Activated naive CD8-positive, alpha-beta T cell treated with anti-CD3 and anti-CD28 coated beads, Interleukin-2, amount 10 ng/mL, durations not matched to agents 7 days and 5 days (primary cell): ENCODE measurements at places on chromosomes 1 and 21. TPM values are rescaled to one million over a fixed set of nuclear protein-coding genes. Genes with fewer than 3 reads are reported as not detected.
A peak's percentile ranks its signal among the peaks of the same experiment; 100 is the strongest.

- no peak for DNase-seq
These were observed 30.0 kb downstream of the SOX13 start for GRCh38 chr1:204102739-204103430.

GRCh38 chr1:170578359-170578758 lies 46.4 kb downstream of the GORAB start:
- no peak for DNase-seq

The AKR7A2 gene
- total RNA-seq: 48.5 TPM

The NCAM2 gene
- not detected for total RNA-seq

The UTS2 gene
- total RNA-seq: 2.0 TPM

GRCh38 chr1:2345297-2346075 lies 45.9 kb downstream of the MORN1 start:
- DNase-seq: no peak

GRCh38 chr1:19676438-19676922 lies 11.8 kb downstream of the HTR6 start:
- DNase-seq: no peak

GRCh38 chr1:27974417-27974781 lies 14.6 kb downstream of the XKR8 start:
- DNase-seq: no peak

- DNase-seq: peak; percentile 54
These were observed 511 bp downstream of the DNTTIP2 start for GRCh38 chr1:93878501-93878888.

The KDF1 gene
- total RNA-seq: 1.8 TPM

DNA sequence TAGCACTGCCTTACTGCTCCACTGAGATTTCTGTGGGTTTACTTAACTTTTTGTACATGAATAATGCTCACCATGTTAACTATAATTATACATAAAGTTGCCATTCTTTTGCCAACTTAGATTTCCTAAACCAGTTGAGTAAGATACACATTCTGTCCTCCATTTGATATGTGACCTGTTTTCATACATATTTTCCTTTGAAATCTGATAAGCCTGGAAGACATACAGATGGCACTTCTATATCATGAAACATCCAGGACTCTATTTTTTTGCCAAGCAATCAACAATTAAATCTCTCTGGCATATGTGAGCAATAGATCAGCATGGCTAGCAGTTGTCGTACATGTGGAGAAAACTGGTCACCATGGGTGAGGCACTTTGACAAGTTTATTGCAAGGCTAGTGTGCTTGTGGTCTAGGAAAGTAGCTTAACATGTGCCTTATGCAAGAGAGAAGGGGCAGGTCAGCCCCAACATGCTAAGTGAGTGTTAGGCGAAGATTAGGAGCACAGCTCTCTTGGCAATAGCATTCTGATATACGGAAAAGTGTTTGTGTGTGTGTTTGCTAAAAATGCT lies 14.2 kb downstream of the PRRX1 start:
- no peak for DNase-seq

The CCDC24 gene
- total RNA-seq: 1.3 TPM

- DNase-seq: no peak
These were observed 4.2 kb downstream of the AURKAIP1 start for GRCh38 chr1:1370771-1371300.

GRCh38 chr21:33064623-33065390 lies 5.1 kb upstream of the OLIG1 start:
- no peak for DNase-seq

- no peak for DNase-seq
These were observed 16.8 kb downstream of the PPP1R12B start for GRCh38 chr1:202365092-202365815.

The KRTAP21-2 gene
- not detected for total RNA-seq

The CYP4X1 gene
- not detected for total RNA-seq

The TACSTD2 gene
- total RNA-seq: not detected

DNA sequence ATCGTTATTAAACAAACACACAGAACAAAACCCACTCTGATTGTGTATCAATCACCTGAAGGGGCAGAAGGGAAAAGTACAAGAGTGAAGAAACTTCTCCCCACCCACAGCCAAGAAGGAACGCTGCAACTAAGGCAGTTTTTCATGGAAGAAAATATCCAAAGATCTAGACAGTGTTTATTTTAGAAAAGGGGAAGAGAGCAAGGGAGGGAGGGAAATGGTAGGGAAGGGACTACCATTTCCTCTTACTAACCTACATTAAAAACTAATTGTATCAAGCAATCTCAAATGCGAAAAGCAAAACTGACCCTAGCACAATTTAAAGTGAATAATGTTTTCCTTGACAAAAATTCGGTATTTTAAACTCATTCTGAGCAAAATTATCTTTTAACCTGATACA lies 3.5 kb downstream of the NRIP1 start:
- DNase-seq: no peak

DNA sequence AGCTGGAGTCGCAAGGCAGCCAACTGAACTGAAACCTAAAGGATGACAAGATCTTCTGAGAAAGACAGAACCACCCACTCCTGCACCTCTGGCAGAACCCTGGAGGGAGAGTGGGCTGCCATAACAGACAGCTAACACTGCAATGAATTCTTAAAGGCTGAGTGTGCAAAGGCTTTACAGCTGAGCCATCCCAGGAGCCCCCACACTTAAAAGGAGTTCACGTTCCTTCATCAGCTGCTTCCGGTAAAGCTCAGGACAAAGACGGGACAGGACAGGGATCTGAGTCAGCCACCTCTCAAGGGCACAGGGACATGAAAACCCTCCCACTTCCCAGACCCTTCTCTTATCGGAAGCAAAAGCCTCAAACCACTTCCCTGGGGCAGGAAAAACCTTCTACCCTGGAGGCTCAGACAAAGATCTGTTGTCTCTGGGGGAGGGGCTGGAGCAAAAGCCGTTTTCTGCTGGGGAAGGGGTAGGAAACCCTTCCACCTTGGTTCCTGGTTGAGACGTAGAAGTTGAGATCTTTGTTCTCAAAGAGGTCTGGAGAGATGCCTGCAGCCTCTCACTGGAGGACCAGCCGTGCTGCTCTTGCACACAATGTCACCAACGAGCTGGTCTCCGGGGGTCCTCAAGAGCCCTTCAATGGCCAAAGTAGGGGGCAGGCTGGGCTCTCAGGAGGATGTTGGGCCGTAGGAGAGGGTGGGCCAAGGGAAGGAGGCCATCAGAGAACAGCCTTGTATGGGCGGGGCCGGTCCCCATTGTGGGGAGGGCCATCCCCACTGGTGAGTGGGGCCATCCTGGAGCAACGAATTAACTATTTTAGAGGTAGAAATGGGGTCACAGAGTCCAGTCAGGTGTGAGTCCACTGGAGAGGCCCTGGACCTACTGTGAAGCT lies 452.4 kb downstream of the PTPRU start:
- DNase-seq: peak; percentile 17

The TSTD1 gene
- total RNA-seq: 81.7 TPM

The LGR6 gene
- total RNA-seq: 5.2 TPM

GRCh38 chr1:186577216-186577615 lies 103.0 kb downstream of the PTGS2 start:
- DNase-seq: no peak

- no peak for DNase-seq
These were observed 271.3 kb downstream of the DNM3 start for GRCh38 chr1:172112576-172112975.

GRCh38 chr1:58585581-58586151 lies 8.6 kb upstream of the TACSTD2 start:
- no peak for DNase-seq

GRCh38 chr1:217542136-217542777 lies 88.6 kb downstream of the GPATCH2 start:
- no peak for DNase-seq

DNA sequence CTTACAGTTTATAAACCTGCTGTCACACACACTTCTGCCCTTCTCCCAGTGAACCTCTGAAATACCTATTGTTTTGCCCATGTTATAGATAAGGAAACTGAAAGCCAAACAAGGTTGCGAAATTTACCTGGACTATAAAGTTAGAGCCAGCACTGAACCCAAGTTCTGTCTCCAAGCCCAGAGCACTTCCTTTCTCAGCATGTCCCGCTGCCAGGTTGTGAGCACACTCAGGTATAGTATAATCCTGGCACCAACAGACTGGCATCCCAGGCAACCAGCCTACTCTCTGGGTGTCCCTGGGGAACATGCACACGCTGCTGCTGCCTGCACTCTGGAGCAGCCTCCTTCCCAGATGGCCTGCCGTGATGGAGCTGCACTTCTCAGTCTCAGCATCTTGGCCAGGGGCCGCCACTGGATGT lies 45.1 kb downstream of the PGBD5 start:
- DNase-seq: no peak

DNA sequence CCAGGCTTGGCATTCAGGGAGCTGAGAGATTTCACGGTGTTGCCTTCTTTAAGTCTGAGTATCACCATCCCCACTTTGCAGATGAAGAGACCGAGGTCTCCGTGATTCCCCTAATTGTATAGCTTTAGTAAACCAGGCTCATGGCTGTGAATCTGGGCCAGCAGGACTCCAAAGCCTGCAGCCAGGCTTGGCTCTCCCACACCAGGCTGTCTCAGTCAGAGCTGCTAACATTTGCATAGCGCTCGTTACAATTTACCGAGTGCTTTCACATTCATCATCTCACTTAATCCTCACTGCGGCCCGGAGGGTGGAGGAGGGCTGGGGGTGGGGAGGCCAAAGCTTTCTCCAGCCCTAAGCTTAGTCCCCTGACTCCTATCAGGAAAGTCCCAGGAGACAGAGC lies 11.7 kb downstream of the C1orf94 start:
- DNase-seq: no peak

The SYDE2 gene
- 4.6 TPM for total RNA-seq

The LCE2B gene
- not detected for total RNA-seq

The FUBP1 gene
- 228 TPM for total RNA-seq

The TMEM200B gene
- not detected for total RNA-seq

The DIPK1A gene
- 11.6 TPM for total RNA-seq

DNA sequence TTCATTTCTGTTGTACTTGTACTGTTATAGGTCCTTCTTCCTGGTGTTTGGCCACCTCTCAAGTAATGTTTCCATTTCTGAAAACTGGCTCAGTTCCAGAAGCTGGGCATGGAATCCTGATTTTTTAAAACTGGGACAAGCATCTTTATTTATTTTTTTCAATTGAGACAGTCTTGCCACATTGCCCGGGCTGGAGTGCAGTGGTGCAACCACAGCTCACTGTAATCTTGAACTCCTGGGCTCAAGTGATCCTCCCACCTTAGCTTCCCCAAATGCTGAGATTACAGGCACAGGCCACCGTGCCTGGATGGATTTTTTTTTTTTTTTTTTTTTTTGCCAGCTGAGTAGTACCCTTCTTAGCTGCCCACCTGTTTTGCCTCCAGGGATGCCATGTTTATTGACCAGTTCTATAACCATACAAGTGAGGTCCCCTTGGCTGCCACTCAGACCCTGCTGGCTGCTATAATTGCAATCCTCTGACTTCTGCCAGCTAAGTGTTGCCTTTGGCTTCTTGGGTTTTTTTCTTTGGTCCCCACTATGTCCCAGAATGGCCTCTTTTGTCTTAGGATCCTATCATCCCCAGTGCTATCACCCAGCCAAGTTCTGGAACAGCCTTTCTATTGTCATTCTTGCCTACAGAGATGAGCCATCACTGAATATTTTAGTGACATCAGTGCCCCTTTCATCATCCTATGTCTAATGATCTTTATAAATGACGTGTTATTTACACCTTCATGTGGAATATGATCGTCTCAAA lies 3.9 kb upstream of the DIP2A start:
- no peak for DNase-seq

DNA sequence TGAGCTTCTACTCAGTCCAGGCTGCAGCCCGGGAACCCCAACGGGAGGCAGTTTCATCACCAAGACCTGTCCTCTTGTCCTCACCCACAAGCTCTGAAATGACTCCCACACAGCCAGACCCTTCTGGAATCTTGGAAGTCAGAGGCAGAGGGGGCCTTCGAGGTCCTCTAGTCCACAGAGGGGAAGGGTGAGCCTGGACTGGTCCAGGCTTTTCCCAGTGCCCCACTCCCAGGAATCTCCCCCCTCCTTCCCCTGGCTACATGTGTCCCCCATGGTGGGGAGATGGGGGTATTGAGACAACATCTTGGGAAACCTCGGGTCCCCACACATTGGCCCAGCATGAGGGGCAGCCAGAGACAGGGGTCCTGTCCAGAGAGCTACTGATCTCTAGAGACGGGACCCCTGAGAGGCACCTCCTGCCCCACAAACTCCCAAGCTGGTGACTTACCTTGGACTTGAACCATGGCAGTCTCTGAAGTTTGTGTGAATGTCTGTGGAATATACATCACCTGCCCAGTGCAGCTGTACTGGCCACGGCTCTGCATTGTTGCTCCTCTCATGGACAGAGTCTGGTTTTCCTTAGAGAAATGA lies 19.4 kb upstream of the SLAMF9 start:
- DNase-seq: no peak

GRCh38 chr1:225253784-225254183 lies 174.1 kb downstream of the LBR start:
- DNase-seq: no peak

The LRRC8C gene
- total RNA-seq: 41.8 TPM

The VHLL gene
- not detected for total RNA-seq

The WDR64 gene
- 0.99 TPM for total RNA-seq

The MAP1LC3C gene
- not detected for total RNA-seq

GRCh38 chr21:42343963-42344510 lies 6.8 kb downstream of the TFF2 start:
- DNase-seq: no peak

The GJB5 gene
- not detected for total RNA-seq

DNA sequence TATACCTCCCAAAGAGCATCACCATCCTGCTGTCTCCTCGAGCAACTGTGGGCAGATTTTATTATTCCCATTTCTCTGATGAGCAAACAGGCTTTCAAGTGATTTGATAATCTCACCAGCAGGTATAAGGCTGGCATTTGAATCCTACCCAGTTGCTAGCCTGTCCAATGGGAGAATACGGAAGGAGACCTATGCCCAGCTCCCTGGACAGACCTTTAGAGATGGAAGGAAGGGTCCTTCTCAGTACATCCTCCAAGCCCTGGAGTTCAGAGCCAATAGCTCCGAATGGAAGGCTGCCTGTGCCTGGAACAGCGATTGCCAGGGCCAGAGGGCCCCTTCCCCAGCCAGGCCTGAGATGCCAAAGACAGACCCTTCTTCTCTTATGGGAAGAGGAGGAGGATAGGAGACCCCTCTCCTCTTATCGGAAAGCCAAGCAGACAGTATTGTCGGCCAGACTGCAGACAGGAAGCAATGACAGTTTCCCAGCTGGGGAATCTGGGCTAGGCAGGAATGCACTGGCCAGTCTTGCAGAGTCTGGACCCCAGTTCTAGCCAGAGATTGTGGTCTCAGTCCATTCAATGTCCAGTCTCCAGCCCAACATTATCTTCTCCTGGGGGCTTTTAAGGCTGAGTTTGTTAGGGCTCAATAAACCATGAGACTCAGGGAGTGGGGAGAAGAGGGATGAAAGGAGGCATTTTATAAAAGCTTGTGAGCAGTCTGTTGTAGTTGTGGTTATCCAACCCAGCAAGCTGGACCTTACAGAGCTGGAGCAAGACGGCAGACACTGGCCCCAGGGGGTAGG lies 2.0 kb downstream of the IFFO2 start:
- no peak for DNase-seq

DNA sequence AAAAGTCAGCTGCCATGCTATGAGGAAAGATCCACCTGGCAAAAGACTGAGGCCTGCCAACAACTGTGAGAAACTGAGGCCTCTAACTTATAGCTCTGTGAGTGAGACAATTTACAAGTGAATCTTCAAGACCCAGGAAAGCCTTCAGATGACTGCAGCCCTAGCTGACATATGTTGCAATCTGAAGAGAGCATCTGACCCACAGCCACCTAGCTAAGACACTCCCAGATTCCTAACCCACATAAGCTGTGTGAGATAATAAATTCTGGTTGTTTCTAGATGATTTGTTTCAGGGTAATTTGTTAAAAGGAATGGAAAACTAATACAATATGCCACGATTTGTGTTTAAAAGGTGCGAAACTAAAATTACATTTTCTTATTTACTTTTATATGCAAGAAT lies 55.1 kb downstream of the HFM1 start:
- no peak for DNase-seq

The DNAJC28 gene
- 1.5 TPM for total RNA-seq

The FCRL4 gene
- not detected for total RNA-seq

The PDC gene
- total RNA-seq: not detected
